ENCODE measurements at places on chromosomes 5 and 9. TPM values are rescaled to one million over a fixed set of nuclear protein-coding genes. Genes with fewer than 3 reads are reported as not detected.

The IL7R gene
- 87.1 TPM for total RNA-seq

The ECM2 gene
- not detected for total RNA-seq

- no peak for DNase-seq
These were observed 33.9 kb upstream of the BRD3 start for GRCh38 chr9:134101623-134102149.

GRCh38 chr9:129597355-129598088 lies 23.4 kb downstream of the C9orf50 start:
- DNase-seq = peak; percentile 92

DNA sequence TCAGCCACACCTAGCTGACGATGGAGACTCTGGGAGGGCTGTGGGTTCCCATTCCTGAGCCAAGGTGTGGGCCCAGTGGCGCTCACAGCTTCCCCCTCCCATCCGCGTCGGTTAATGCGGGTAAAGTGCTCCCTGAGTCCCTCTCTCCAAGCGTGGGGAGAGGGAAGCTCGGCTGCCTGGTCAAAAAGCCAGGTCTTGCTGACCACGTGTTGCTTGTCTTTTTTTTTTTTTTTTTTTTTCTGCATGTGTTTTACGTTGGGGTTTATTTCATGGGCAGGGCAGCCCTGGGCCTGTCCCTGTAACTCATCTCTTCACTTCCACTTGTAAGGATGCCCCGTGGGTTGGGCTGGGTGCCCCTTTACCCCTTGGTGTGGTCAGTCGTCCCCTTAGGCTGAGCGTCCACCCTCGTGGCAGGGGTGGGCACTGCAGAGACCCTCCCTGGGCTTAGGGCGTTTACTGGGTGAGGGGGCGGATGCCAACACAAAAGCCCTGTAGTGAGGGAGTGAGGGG lies 11.9 kb downstream of the NKD2 start:
- no peak for DNase-seq

DNA sequence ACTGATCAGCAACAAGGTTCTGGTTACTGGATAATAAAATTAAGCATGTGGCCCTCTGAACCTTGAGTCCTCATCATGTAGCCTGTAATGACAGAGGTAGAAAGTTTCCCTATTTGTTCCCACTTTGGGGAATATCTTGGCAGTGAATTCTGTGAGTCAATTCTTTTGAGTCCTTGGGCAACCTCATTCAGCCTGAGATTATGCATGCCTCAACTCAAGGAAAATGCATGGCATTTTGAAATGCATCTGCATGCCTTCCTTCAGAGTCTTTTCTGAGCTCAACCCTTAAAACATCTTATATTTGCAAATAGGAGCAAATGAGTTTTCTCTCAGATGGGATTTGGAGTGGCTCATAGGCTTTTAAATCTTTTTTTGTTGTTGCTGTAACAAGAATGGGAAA lies 218.1 kb upstream of the CD180 start:
- no peak for DNase-seq
